ENCODE measurements at places on chromosomes 4 and X. TPM values are rescaled to one million over a fixed set of nuclear protein-coding genes. Genes with fewer than 3 reads are reported as not detected.

SSX1 gene
- not detected for total RNA-seq

DNA sequence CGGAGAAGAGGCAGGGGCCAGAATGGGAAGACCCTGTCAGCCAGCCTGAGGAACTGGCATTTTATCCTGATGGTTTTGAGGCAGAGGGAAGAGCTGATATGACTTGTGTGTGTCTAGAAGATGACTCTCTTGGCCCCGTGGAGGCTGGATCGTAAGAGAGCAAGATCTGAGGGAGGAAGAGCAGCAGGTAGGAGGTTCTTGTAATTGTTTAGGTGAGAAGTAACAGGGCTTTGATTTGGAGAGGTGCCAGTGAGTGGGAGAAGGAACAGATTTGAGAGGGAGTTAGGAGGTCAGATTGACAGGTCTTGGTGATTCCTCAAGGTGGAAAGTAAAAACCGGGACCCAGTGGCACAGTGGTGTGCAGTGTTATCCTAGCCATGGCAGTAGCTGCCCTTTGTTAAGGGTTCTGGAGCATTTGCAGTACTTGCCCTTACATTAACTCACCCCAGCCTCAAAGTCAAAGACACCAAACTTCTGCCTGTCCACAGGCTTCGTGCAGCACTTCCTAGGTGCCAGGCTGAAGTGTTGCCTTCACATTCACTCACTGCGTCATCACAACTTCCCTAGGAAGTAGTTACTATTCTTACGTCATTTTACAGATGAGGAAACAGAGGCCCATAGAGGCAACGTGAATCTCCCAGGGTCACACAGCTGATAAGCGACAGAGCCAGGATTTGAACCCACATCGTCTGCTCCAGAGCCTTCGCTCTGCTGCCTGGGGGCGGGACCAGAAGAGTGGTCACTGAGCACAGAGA lies 23.7 kb downstream of the RTL5 start:
- DNase-seq: no peak

FGF16 gene
- total RNA-seq: not detected

DNA sequence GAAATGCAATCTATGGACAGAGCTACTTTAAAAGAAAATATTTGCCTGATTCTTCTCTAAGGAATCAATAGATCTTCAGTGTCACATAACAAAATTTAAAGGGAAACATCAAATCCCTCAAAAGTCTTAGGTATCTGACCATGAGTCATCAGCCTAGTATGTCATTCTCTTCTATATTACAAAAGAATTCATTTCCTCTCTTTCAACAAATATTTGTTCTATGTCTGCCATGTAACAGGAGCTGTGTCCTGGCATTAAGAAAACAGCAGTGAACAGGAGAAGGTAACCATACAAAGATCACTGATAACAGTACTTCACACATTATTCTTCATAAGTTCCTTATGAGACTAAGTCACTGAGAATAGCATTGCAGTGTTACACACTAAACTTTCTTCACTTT lies 243.6 kb upstream of the DKK2 start:
- DNase-seq: no peak

IQCM gene
- total RNA-seq: not detected

- DNase-seq: no peak
Observed at GRCh38 chr4:8278421-8279287, 9.1 kb downstream of the HTRA3 start.

GRCh38 chrX:70481471-70482270 lies 37.0 kb downstream of the DLG3 start:
- no peak for DNase-seq

DNA sequence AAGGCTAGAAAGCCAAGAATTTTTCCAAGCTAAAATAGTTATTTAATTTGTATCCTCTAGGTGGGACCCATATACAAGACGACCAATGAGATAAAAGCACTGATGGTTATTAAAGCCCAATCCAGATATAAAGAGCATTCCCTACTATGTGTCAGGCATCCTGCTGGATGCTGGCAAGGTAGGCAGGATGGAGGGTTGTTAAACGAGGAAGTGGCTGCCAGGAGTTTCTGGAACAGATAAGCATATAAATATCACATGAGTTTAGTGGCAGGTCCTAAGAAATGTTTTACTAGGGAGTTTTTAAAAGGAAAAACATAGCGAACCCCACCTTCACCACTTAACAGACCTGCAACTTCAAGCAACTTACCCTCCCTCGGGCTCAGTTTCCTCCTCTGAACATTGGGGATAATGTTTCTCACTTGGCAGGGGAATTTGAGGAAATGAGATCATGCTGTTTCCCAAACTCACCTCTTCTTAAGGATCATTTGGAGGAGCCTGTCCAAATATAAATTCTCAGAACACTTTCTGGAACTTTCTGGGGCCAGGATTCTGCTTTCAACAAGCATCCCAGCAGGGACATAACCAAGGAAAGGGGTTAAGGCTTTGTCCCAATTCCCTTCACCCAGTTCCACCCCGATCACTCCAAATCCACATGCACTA lies 94.3 kb upstream of the LDB2 start:
- DNase-seq: no peak

PABPC1L2A gene
- not detected for total RNA-seq

DNA sequence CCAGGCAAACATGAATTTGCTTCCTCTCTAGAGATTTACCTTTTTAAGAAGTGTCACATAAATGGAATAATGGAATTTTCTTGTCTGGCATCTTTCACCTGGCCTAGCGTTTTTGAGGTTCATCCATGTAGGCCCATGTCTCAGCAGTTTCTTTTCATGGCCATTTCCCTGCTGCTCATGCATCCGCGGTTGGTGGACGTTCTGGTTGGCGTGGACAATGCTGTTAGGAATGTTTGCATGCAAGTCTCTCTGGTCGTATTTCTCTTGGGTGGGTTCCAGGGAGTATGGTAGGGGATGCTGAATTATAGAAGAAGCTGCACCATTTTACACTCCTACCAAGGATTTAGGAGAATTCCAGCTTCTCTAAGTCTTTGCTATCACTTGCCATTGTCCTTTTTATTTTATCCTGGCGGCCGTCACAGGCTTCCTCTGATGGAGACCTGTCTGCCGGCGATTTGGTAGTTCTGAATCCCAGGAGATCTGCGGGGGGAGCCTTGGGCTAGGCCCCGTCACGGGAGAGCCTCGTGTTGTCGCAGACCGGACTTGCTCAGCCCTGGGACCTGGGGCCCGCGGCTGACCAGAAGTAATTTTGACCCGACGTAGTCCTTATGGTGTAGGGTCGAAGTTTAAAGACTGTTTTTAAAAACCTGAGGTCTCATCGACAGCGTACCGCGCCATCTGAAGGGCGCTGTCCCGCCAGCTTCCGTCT lies 56.9 kb upstream of the TADA2B start:
- DNase-seq: no peak

Measured in activated T-helper 2 cell treated with anti-CD3 and anti-CD28 coated beads, Interferon-gamma antibody, Interleukin-2, Interleukin-4, amounts not matched to agents 10 μg/mL and 5 μg/mL and 100 μg/mL, durations not matched to agents 14 hours and 24 hours and 36 hours (primary cell).